ENCODE measurements at places on chromosomes 16 and 17.

DNA sequence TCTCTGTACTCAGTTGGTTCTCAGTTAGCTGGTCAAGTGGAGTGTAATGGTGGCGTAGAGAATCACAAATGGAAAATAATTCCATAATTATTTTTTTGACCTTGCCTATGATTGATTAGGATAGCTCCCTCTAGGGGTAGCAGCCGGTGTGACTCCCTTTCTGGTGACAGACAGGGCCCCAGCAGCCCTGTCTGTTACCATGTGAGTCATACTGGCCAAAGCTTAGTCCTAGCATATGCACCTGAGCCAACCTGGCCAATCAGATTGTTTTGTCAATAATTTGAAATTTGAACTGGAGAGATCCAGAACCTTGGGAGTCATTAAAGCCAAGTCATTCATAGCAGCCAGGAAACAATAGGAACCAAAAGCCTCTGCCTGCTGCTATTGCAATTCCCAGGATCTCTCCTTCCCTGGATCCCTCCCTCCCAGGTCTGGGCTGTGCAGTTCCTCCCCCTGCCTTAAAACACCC, 5.6 kb downstream of the PNPO start:
- DNase-seq: peak; percentile 88

GRCh38 chr16:28145796-28146195, 66.0 kb downstream of the XPO6 start:
- peak; percentile 11 for DNase-seq

DNA sequence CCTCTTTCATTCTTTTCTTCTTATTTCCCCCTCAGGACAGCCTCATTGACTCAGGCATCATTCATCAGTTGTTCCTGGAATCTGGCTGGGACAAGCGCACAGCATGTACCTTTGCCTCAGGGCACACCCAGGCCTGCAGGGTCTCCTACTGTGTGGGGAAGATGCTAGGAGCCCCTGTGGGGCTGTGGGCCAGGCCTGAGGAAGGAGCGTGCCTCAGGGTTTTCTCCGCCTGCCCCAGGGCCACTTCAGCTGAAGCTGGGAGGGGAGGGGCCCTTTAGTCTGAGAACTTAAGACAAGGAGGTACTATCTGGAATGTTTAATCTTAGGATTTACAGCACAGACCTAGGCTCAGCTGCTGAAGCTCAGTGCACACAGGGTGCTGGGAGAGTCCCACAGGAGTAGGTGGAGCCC, 7.9 kb downstream of the ELMO3 start:
- no peak for DNase-seq

- peak; percentile 45 for DNase-seq
Observed at GRCh38 chr17:63275318-63275970, 170.7 kb downstream of the CYB561 start.

GRCh38 chr17:74759941-74760340, 11.5 kb downstream of the NHERF1 start:
- DNase-seq: no peak

- DNase-seq: no peak
Observed at GRCh38 chr17:6989779-6990178, 6.1 kb upstream of the ALOX12 start.

DNA sequence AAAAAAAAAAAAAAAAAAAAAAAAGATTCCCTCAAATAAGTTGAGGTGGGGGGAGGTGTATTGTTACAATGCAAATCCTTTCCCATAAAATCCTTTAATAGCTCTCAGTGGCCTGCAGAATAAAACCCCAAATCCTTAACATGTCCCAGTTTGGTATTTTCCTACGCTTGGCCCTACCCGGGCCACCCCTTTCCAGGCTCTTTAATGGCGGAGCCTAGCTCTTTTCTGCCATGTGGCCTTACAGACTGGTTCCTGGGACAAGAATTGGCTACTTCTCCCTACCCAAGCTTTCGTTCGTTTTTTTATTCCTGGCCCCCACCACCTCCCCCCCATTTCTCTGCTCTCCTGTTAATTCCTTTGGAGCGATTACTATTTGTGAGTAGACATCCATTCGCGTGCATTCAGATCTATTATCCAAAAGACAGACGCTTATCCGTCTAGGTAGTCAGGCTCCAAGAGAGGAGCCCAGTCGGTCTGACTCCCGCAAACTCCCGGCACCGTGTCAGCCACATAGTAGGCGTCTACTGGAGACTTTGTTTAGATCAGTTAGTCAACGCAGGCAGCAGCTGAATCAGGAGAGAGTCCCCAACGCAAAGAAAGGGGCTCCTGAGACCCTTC, 813 bp upstream of the THAP11 start:
- DNase-seq: no peak

GRCh38 chr17:48760411-48760810, 31.9 kb upstream of the HOXB13 start:
- no peak for DNase-seq

DNA sequence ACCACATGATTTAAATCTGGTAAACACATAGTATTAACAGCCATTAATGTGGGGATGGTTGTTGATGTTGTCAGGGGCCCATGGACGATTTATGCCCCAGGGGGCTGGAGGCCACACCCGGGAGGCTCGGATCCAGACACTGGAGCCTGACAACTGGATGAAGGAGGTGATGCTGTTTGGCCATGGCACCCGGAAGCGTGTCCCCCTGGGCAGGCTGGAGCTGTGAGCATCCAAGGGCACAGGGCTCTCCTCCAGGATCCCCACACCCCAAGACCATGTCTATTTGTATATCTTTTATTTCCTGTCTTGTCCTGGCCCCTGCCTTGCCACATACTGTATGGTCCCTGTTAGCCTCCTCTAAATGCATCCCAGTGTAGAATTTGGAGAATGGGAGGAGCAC, 4.6 kb downstream of the RSAD1 start:
- DNase-seq: no peak

GRCh38 chr17:7213895-7214299, 5.7 kb downstream of the DLG4 start:
- peak; percentile 96 for DNase-seq

DNA sequence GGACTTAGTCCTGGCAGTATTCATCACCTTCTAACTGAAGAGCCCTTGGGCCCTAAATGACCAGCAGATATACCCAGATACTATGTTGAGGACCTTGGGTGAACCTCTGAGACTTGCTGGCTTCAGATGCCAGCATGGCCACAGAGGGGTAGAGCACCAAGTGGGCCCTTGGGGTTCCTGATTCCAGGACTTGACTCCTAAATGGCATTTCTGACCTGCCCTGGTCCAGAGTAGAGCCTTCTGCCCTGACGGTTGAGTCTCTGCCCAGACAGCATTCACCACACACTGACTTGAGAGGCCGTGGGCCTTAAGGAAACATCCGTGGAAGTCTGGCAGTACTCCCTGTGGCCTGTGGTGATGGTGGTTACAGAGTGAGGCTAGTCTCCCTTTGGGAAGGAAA, 2.8 kb upstream of the APPBP2 start:
- DNase-seq: no peak

GRCh38 chr17:61337290-61337689, 62.4 kb upstream of the TBX2 start:
- DNase-seq: no peak

- DNase-seq: peak; percentile 57
Observed at GRCh38 chr17:74566132-74566753, 1.1 kb downstream of the CD300H start.

- no peak for DNase-seq
Observed at GRCh38 chr17:16443511-16444257, 28.3 kb downstream of the TRPV2 start.

- no peak for DNase-seq
Observed at GRCh38 chr16:54443352-54443751, 156.8 kb upstream of the IRX3 start.

DNA sequence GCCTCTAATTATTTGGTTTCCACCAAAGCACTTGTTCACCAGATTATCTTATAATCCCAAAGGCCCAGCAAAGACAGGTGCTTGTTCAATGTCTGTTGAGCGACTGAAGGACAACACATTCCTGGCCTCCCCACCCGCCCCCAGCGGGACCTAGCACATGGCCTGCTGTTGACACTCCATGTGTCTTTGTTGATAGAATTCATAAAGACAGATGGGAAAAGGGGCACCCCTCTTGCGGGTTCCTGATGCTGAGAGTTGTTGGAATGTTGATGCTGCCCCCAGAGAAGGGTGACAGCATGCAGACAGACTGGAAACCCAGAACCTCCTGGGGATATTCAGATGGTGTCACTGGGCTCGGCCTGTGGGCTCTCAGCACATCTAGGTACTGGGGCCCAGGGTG, 36.9 kb downstream of the SNX20 start:
- DNase-seq: no peak

DNA sequence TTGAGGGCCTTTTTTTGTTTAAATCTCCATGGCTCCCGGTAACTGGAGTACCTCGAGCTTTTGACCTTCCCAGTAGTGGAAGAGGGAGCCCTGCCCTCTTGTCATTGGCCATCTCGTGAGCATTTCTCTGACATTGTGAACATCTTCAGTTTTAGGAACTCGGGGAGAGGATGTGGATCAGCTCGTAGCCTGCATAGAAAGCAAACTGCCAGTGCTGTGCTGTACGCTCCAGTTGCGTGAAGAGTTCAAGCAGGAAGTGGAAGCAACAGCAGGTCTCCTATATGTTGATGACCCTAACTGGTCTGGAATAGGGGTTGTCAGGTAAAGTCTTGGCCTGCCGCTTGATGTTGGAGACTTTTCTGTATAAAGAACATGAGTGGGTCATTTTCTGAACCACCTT, 24.3 kb downstream of the NTAN1 start:
- DNase-seq: no peak

GRCh38 chr17:56624912-56625311, 31.4 kb downstream of the NOG start:
- no peak for DNase-seq

DNA sequence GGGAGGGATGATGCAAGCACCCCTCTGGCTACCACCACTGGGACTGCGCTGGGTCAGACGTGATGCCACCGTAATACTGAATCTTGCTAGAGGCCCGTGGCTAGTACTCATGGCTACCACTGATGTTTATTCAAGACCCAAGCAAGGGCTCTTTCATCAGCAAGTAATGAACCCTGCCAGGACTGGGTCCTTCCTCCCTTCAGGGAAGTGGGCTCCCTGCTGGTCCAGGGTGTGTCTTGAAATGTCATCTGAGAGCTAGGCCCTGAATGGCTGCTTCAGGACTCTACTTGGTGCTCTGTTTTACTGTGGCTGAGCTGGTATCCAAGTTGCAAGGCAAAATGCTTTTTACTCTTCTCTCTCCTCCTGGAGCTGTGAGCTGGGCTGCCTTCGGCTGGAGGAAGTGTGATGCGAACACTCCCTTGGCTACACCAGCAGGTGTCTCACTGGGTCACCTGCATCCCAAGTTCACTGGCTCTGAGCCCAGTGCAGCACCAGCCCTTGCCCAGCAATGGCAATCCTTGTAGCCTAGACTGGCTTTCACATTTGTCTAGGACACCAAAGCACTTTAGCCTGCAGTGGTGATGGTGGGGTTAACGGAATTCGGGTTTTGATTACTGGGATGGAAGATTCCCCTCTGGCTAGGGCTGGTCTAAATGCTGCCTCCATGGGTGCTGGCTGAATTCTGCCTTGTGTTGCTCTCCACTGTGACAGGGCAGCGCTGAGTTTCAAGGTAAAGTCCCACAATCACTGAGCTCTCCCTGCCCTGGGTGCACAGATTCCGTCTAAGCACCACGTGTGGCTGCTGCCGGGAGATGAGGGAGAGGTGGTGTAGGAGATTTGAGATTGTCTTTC, 98.6 kb downstream of the USP22 start:
- DNase-seq: peak; percentile 32

DNA sequence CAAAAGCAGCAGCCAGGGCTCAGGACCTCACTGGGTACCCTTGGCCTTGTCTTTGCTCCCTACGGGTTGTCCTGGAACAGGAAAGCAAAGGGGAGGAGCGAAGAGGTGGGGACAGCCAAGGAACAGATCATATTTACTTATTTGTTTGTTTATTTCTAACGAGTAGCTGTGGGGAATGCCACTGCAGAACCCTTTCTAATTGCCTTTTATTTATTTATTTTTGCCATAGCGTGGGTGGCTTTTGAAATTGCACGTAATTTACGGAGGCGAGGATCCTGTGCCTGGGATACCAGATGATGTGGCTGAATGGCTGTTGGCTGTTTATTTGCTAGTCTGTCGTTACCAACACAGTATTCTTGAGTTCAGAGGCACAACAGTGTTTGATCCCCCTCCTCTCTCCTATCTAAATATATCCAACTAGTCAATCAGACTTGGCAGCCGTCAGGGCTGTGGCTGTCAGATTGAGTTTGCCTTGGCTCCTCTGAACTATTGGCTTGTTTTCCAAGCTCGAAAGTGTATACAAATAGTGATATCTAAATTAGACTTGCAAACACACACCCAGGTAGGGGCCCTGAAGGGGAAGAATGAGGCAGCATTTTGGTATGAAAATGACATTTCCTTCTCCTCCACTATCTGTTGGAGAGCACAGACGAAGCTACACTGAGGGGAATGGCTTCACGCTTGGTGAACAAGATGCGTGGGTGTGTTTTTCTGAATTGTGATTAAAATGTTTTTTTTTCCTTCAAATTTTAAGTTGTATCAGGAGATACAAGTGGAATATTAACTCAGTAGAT, 110.4 kb downstream of the MSI2 start:
- peak; percentile 59 for DNase-seq

DNA sequence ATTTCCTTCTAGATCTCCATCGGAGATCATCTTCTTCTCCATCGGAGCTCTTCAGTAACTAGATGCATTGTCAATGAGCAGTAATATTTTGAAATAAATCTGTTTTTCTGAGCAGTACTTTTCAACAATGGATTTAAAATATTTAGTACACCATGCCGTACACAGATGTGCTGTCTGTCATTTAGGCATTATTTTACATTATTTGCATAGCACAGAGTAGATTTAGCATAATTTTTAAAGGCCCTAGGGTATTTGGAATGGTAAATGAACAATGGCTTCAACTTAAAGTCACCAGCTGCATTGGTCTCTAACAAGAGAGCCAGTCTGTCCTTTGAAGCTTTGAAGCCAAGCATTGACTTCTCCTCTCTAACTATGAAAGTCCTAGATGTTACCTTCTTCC, 95.4 kb upstream of the ANKFN1 start:
- DNase-seq: no peak

DNA sequence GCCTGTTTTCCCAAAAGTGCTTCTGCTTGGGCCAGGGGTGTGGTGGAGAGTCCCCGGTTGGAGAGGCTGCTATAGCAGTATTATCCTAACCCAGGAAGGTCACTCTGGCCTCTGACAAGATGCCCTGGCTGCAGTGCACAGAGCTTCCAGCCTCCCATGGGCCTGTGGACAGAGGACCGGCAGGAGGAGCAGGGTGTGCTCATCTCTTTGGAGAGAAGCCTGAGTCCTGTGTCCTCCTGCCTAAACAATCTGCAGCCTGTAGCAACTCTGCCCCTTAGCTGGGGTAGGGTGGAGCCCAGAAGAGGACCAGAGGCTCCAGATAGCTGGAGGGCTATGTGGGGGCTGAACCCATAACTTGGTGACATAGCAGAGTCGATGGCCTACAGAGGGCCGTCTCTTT, 78.0 kb downstream of the MPRIP start:
- no peak for DNase-seq

GRCh38 chr16:64437706-64438324, 684.0 kb downstream of the CDH11 start:
- DNase-seq: peak; percentile 27

DNA sequence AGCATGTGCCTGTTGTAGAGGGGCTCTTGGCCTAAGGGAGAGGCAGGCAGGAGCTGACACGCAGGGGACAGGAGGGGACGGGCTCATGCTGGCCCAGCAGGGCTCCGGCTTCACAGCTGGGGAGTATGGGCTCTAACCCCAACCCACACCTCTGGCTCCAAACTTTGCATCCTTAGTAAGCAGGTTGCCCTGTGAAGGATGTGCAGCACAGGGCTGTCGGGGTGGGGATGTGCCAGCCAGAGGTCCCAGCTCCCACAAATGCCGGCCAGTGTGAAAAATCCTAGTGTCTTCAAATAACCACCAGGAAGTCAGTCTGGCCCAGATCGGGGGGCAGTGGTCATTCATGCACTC, 14.0 kb upstream of the FAM83G start:
- DNase-seq: no peak

GRCh38 chr17:73759734-73760438, 115.6 kb upstream of the SDK2 start:
- no peak for DNase-seq

Measured in OCI-M1 (cell line).